ENCODE measurements at places on chromosomes 12 and 14.

- no peak for DNase-seq
These were observed 173.5 kb upstream of the FRMD6 start for GRCh38 chr14:51478175-51478621.

- no peak for DNase-seq
These were observed 73.1 kb upstream of the PAWR start for GRCh38 chr12:79763766-79764452.

GRCh38 chr12:122732170-122732569 lies 1.5 kb upstream of the HCAR1 start:
- peak; percentile 19 for DNase-seq

DNA sequence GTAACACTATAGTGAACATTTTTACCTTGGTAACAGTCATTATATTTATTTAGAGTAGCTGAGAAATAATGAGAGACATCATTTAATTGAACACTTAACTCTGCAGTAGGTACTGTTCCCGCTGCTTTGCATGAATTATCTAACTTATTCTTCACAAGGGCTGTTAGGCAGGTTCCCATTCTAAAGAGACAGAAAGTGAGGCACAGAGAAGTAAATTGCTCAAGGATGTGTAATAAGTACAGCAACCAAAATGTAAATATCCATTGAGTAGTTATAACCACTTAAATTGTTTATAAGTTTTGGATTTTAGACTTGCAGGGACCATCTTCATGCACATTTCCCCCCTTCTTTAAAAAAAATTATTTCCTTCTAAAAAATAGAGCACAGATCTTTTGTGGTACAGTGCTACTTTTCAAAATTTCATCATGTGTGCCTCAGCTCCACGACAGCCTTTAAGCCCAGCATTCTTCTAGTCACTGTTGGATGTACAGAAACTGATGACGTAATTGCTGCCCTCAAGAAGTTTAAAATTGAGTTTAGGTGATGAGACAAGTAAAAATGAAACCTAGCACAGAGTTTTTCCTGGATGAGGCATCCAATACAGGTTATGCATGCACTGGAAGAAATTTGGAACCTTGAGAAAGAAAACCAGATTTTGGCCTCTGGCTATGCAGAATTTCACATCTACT lies 6.0 kb upstream of the MANSC4 start:
- no peak for DNase-seq

DNA sequence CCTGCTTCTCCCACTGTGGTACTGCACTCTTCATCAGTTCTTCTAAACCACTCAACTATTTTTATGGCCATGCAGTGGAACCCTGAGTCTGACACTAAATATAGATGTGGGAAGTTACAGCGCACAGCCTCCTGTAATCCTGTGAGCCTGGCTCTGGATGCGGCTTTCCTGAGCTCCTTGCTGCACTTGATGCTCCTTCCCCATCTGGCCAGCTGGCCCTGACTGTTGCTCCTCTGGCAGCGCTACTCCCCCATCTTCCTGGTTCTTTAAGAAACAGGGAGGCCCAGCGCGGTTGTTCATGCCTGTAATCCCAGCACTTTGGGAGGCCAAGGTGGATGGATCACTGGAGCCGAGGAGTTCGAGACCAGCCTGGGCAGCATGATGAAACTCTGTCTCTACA lies 24.6 kb downstream of the IQSEC3 start:
- DNase-seq, result no peak

DNA sequence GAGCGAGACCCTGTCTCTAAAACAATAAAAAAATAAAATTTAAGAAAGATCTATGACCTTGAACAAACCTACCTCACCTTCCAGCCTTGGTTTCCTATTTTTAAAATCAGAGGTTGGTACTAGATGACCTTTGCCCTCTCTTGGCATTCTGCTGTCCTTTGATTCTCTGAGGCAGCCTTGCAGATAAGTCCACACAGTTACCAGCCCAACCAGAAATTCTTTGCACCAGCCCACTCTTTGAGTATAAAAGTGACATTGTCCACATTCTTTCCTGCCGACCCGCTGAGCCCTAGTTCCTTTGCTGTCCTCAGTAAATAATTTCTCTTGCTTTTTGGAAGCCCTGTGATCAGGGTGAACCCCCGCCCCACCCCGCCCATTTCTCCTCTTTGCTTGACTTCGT lies 150.4 kb downstream of the PHETA1 start:
- no peak for DNase-seq

- DNase-seq, result no peak
These were observed 227.9 kb downstream of the SLC25A21 start for GRCh38 chr14:36944307-36945010.

GRCh38 chr14:64707661-64708060 lies 3.4 kb downstream of the PLEKHG3 start:
- peak; percentile 62 for DNase-seq

DNA sequence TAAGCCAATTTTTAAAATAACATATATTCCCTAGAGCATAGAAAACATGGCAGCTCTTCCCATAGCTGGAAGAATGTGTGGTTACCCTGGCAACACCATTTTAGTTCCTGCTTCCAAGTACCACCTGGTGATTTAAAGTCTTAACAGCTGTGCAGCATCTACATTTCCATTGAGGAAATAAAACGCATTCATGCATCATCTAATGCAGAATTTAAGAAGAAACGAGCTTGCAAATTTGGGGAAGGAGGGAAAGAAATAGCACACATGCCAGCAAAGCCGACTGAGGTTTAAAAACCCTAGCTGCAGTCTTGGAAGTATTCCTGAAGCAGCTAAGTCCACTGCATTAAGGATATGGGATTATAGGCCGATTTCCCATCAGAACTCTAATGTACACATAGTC lies 22.8 kb upstream of the SLC38A2 start:
- DNase-seq, result no peak

DNA sequence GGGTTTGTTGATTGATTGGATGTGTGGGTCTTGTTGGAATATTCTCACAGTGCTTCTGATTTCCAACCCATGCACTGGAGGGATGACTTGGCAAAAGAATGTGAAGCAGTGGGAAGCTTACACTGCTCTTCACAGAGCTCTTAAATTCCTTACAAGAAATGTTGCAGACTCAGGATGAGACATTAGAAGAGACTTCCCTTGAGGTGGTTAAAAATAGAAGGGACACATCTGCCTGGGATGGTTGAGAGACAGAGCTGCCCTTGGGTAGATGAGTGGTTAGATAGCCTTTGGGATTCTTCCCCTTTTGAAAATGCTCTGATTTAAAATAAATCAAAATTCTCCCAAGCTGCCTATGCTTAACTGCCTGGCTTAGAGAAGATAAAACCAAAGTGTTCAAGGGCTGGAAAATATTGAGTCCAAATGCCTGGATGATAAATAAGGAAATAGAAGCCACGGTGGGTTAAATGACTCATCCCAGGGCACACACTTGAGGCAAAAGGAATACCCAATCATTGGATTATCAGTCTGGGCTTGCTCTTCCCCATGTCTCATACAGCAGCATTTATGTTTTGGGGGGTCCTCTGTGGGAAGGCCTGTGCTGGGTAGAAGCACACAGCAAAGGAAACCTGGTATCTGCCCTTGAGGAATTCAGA lies 264.3 kb downstream of the AKAP6 start:
- no peak for DNase-seq

- no peak for DNase-seq
These were observed 76.7 kb downstream of the ANO4 start for GRCh38 chr12:100871195-100871734.

DNA sequence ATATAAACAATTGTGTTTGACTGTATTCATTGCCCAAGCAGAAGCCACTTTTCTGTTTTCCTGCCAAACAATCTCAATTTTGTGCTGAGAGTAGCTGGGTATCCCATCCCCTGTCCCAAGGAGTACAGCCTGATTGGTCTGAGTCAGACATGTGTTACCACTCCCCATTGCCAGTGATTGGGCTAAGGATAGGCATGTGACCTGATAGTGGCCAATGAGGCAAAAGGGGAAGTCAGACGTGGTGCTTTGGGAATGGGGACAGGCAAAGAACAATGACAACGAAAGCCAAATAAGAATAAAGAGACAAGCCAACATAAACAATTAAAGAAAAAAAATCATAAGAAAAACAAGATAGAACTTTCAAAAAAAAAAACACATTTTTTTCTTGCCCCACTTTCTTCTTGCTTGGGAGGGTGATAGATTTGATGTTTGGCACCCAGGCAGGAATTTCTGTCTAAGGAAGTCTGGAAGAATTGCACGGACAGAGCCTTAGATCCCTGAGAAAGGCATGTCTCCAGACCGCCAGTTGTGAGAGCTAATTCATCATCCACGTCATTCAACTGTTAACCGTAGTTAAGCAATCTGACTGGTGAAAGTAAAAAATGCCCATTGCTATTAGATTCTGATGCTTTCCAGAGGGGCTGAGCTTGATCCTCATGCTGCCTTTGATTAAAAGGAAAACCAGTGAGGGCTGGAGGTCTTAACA lies 626.6 kb upstream of the TMEM132C start:
- no peak for DNase-seq

GRCh38 chr12:9132008-9132535 lies 16.4 kb upstream of the A2M start:
- no peak for DNase-seq
